Ecto neural progenitor cell (in vitro differentiated cells): ENCODE measurements at places on chromosomes 6 and 20.

DNA sequence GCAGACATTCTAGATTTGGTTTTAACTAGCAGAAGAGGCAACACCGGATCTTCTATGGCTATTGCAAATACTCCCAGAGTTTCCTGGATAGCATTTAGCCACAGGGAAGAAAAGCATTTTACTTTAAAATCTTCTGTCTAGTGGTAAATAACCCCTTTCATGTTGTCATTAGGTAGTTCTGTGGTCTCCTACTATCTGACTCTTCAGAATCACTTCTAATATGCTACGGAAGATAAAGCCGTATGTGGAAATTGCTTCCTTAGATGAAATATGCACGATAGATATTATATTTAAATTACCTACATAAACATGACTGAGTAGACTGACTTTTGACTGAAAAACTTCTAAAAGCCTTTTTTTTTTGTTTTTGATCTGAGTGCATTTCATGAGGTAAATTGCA lies 759 bp downstream of the CRISP3 start:
- DNase-seq, result no peak

DNA sequence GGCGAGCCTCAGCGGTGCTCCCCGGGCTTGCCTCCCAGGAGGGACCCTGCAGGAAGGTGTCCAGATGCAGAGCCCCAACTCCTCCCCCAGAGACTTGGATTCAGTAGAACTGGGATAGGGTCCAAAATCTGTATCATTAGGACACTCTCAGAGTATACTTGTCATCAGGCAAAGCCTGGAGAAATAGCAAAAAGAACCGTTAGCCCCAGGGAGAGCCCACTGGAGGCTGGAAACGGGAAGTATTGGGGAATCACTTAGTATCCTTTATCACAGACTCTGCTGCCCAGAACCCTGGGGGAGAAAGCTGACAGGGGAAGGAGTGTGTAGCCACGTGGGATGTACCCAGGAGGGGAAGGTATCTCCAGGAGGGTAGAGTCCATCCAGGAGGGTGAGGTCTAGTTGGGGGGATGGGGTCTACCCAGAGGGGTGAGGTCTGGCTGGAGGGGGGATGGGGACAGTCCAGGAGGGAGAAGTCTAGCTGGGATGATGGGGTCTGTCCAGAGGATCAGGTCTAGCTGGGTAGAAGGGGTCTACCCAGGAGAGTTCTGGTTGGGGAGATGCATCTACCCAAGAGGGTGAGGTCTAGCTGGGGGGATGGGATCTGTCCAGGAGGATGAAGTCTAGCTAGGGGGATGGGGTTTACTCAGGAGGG lies 107.2 kb downstream of the LY86 start:
- DNase-seq, result no peak

DNA sequence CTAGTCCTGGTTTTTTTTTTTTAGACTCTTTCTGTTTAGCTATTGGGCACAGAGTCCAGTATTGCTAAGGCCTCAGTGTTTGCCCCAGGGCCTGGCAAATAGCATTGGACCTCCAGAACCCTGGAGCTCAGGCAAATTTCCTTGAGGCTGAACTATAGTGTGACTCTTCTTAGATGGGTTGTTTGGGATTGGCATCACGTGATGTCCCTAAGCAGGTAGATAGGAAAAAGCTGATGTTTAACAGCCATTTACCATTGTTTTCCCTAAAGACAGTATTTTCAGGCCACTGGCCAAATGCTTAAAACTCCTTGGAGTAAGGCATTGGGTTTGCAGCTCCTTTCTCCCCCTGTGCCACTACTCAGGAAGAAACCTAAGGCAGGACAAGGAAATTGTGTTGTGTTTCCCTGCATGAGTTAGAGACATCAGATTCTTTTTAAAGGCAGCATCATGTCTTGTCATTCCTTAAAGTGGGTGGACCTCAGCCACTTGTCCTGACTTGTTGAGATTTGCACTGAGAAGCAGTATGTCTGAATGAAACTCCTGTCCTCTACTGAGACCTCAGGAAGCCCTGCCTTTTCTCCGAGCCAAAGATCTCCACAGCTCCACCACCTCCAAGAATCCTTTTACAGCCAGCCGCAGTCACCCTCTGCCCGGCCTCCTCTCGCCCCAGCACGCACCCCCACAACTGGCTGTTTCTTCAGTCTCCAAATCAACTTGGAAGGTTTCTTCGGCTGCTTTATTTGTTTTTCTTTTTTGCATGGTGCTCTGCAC lies 46.2 kb upstream of the RNF144B start:
- DNase-seq, result no peak

DNA sequence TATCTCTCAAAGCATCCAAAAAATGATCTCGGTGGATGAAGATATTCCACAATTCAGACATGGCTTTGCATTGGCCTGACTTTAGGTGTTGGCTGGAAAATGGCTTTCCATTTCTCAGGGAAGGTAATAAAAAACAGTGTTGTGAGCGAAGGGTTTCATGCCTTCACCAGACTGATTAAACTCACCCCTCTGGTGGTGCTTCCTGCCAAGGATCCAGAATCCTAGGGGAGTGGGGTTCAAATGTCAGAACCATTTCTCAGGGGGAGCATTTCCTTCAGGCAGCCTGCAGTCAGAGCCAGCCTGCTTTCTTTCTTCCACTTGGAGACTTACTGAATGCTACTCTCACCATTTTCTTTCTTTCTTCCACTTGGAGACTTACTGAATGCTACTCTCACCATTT lies 45.7 kb upstream of the SMIM28 start:
- DNase-seq, result no peak

- peak; percentile 87 for DNase-seq
These were observed at the start of gene DNAAF9 for GRCh38 chr20:3407040-3407770. Gene DNAAF9 (minus strand): TSS chr20:3407669. CDS start chr20:3407557, 112 bp downstream.
